ENCODE measurements at places on chromosomes 12 and 14.

- no peak for DNase-seq
These were observed 711.8 kb upstream of the LRFN5 start for GRCh38 chr14:40894846-40895245.

GRCh38 chr14:20440465-20440864, 4.5 kb upstream of the KLHL33 start:
- DNase-seq: no peak

DNA sequence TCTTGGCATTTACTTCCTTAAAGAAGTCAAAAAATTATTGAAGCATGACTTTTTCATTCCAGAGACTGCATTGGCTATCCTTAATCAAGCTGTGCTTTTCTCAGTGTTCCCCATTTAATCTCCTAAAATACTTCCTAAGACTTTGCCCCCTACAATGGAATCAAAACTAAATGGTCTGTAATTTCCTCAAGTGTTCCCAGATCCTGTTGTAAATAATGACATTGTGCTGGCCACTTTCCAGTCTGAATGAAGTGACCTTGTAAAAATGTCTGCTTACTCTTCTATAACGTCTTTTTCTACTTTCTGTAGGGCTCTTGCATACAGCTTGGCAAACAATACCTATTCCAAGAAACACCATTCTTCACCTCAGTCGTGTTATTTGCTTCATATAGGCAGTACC, 45.3 kb upstream of the MBIP start:
- no peak for DNase-seq

GRCh38 chr12:130952171-130952954, 1.3 kb upstream of the ADGRD1 start:
- no peak for DNase-seq

- DNase-seq: no peak
These were observed 134.0 kb downstream of the ANO6 start for GRCh38 chr12:45349916-45350315.

DNA sequence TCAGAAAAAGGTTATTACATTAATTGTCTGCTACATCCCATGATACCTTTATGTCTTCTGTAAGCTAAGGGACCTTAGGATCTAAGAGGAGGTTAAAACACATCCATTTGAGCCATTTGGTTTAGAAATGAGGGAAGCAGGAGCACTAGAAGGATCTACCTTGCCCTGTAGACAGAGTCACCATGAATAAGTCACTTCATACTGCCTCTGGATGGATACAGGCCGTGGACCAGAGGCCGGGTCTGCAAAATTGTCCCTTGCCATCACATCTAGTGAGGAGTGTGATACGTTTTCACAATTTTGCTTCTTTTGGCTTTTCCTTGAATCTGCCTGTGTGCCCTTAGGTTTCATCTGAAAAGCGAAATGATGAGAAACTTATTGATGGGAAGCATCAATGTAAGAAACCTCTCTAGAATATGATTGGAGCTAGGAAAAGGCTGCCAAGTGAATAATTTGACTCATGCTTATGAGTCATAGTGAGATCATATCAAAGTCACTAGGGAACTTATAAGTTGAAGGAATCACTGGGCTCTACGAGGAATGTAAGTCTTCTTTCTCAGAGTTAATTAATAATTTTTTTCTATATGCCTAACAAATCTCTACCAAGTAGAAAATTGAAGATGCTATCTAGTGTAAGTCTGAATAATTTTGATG, 10.8 kb downstream of the GLRX5 start:
- no peak for DNase-seq

DNA sequence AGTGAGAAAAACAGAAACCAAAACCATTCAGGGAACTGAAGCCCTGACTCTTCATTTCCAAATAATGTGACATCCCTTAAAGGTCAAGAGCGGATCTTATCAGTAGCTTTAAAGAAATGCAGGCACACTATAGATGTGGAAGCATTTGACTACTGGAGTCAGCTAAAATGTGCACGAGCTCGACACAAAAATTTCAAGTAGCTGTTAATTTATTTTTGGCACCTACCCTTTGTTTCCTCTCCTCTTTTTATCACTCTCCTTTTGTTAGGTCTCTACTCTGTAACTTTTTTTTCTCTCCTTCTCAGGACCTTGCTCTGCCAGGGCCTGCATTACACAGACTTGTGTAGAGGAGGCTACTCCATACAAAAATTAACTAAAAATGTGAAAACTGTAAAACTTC, 58.3 kb downstream of the FGD6 start:
- no peak for DNase-seq

DNA sequence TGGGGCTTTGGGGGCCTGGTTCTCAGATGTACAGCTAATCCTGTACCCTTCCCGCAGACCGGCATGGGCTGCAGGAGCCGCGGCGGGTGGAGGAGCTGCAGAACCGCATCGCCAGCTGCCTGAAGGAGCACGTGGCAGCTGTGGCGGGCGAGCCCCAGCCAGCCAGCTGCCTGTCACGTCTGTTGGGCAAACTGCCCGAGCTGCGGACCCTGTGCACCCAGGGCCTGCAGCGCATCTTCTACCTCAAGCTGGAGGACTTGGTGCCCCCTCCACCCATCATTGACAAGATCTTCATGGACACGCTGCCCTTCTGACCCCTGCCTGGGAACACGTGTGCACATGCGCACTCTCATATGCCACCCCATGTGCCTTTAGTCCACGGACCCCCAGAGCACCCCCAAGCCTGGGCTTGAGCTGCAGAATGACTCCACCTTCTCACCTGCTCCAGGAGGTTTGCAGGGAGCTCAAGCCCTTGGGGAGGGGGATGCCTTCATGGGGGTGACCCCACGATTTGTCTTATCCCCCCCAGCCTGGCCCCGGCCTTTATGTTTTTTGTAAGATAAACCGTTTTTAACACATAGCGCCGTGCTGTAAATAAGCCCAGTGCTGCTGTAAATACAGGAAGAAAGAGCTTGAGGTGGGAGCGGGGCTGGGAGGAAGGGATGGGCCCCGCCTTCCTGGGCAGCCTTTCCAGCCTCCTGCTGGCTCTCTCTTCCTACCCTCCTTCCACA, 7.6 kb downstream of the NR4A1 start:
- no peak for DNase-seq

DNA sequence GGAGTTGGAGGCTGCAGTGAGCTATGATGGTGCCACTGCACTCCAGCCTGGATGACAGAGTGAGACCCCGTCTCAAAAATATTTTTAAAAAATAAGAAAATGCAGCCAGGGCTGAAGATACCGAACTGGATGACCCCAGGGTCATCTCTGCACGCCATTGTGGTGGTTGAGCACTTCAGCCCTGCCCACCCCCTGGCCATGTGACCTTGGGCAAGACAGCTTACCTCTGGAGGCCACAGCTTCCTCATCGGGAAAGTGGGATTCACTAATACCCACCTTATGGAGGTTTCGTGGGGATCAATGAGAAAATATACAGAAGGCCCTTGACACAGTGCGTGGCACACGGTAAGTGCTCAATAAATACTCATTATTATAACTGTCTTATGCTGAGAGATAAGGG, 25.5 kb downstream of the MVK start:
- no peak for DNase-seq

DNA sequence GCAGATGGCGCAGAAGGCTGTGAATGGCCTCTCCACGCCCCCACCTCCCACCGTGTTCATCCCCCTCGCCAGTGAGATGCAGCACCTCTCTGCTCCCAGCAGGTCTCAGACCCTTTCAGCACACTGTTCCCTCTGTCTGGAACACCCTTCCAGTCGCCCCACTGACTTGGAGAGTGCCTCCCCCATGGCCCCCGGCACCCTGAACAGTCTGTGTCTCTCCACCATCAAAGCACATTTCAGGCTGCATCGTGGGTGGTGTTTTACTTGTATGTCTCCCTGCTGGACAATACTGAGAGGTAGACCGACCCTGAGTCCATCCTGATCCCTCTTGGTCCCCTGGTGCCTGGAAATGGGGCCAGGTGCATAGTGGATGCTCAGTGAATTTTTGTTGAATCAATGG, 34.9 kb downstream of the CACNA2D4 start:
- no peak for DNase-seq

GRCh38 chr12:119664642-119665041, 3.3 kb upstream of the PRKAB1 start:
- DNase-seq: no peak

- no peak for DNase-seq
These were observed 5.8 kb upstream of the PSMC6 start for GRCh38 chr14:52701223-52701622.

GRCh38 chr12:6091786-6092566, 32.5 kb downstream of the VWF start:
- DNase-seq: no peak

GRCh38 chr12:123453165-123453564, 4.8 kb upstream of the SNRNP35 start:
- no peak for DNase-seq

DNA sequence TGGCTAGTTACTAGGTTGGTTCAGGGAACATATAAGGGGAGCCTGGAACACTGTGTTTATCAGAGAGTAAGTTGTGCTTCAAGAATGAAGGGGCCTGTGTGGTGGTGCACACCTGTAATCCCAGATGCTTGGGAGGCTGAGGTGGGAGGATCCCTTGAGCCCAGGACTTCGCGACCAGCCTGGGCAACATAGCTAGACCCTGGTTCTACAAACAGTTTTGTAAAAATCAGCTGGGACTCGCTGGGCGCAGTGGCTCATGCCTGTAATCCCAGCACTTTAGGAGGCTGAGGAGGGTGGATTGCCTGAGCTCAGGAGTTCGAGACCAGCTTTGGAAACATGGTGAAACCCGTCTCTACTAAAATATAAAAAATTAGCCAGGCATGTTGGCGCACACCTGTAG, 42.1 kb upstream of the GPR132 start:
- DNase-seq: no peak

DNA sequence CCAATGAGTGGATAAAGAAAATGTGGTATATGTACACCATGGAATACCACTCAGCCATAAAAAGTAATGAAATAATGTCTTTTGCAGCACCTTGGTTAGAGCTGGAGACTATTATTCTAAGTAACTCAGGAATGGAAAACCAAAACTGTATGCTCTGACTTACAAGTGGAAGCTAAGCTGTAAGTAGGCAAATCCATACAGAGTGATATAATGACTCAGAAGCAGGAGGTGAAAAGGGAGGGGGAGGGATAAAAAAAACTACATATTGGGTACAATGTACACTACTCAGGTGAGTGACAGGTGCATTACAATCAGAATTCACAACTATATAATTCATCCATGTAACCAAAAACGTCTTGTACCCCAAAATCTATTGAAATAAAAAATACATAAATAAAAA, 15.1 kb upstream of the CLEC1A start:
- no peak for DNase-seq

DNA sequence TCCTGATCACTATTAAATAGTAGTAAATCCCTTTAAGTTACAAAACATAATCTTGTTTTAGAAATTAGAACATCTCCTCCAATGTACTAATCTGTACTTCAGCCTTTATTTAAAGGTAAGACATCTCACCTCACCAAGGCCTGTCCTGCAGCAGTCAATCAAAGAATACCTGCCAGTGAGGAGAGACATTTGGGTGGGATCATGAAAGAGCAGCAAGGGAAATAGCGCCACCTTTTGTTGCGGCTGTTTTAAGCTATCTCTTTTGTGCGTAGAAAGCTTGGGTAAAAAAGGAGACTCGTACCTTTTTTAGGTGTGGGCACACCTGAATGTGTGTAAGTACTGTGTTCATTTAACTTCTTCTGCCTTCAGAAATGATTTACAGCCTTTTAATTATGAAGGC, 117.8 kb upstream of the TMTC1 start:
- DNase-seq: no peak

Data from stimulated activated CD8-positive, alpha-beta memory T cell treated with anti-CD3 and anti-CD28 coated beads, Interleukin-7, amount 100 ng/mL, for 24 hours (primary cell).